Smooth muscle cell of the umbilical artery (primary cell): ENCODE measurements at places on chromosomes 5 and 9. TPM values are rescaled to one million over a fixed set of nuclear protein-coding genes. Genes with fewer than 3 reads are reported as not detected.

Gene FBLL1
- 0.30 and 1.1 TPM in 2 replicates for total RNA-seq

Gene ZCCHC9
- total RNA-seq, result 33.3 and 39.0 TPM in 2 replicates

Gene FOXB2
- total RNA-seq, result not detected in 2 replicates

Gene SREK1IP1
- 8.6 and 13.3 TPM in 2 replicates for total RNA-seq

Gene CTNND2
- total RNA-seq, result under 0.01 TPM in 1 of 2 replicates, not detected in the other

Gene INSL6
- total RNA-seq, result not detected in 2 replicates
